ENCODE measurements at places on chromosomes 6 and 20.

- DNase-seq, result no peak
These were observed 132.7 kb upstream of the LRFN2 start for GRCh38 chr6:40719671-40720374.

DNA sequence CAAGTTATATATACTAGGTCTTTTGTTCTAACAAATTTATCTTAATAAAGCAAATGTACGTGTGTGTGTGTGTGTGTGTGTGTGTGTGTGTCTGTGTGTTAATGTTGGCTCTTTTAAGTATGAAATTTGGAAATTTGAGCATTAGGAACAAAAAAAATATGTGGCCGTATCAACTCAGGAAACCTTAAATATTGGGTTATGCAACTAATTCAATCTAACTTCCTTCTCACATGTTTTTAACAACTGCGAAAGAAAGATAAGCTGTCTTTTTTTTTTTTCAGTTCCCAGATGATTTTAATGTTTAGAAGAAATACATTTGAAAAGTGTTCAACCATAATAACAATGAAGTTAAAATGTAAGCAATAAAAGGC lies 616.4 kb upstream of the ARID1B start:
- DNase-seq, result no peak

- DNase-seq, result no peak
These were observed 45.9 kb upstream of the NOP56 start for GRCh38 chr20:2606507-2607006.

DNA sequence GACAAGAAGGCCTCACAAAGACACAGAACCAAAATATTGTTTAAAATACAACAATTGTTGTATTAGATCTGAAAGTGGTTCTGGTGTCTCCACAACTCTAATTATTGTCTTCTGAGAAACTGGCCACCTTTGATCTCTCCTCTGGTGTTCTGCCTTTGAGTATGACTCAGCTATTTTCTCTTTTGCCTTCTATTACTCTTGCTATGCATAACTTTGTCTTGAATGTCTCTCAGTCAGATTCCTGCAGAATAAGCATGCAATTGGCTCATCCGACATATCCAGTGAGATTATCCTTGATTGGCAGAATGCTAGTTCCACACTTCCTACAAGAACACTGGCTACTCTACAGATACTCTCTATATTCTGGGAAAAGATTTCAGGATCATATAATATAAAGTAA lies 14.3 kb upstream of the EPM2A start:
- DNase-seq, result no peak

GRCh38 chr20:64155258-64156135 lies 8.8 kb upstream of the MYT1 start:
- no peak for DNase-seq

DNA sequence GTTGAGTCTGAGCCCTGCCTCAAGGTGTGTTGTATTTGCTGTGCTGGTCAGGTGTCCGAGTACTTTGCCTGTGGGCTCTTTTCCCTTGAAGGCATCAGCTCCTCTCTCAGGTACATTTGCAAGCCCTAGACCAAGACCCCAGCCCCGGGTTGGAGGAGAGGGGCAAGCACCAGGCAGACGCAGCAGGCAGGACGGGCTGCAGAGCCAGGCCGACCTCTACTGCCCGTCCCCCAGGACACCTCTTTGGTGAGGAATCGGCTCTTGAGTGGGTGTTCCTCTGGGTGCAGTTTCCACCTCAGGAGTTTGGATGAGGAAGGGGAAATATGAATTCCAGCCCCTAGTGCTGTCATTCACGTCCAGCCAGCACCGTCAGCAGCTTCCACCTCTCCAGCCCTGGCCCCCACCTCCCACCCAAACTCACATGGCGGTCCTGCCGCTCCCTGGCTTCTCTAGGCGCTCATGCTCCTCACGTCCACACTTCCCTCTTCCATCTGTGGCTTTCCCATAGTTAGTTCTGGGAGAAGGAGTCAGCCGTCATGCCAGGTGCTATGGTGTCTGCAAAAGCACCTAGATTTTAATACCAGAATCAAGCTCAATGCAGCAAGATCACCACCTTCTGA lies 183.9 kb downstream of the DLL1 start:
- no peak for DNase-seq

- no peak for DNase-seq
These were observed 155.5 kb downstream of the PRL start for GRCh38 chr6:22141241-22141745.

DNA sequence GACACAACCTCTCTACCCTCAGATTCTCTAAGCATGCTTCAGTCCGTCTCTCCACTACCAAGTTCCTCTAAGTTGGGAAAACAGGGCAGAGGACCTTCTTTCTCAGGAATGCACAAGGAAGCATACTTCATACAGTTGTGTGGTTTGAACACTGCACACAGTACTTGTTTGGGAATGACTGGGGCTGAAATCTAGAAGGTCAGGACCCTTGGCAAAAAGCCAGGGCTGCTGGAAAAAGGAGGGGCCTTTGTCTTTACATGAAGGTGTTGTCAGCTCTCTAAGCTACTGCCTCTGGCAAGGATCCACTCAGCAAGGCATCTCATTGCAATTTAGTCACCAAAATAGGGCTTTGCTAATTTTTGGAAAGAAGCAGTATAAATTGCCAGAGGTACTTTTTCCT lies 20.7 kb upstream of the HEY2 start:
- no peak for DNase-seq

GRCh38 chr20:19212469-19212815 lies at the start of gene SLC24A3:
Gene SLC24A3 (plus strand): TSS chr20:19212642.
- DNase-seq, result no peak

DNA sequence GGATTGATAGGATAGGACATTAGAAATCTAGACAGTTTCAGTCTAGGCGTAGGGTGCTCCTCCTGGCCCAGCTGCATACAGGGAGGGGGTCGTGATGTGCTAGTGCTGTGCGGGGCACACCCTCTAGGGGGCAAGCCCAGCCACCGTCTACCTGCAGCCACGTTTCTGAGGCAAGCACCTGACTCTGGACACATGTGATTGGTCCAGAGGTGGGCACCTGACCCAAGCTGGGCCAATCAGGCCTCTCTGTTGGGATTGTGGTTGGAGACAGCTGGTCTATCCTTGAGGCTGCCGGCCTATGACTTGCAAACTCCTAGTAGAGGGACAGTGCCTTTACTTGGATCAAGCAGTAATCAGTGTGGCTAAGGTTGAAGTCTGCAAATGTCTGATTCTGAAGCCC lies 317.1 kb downstream of the BMP7 start:
- no peak for DNase-seq

DNA sequence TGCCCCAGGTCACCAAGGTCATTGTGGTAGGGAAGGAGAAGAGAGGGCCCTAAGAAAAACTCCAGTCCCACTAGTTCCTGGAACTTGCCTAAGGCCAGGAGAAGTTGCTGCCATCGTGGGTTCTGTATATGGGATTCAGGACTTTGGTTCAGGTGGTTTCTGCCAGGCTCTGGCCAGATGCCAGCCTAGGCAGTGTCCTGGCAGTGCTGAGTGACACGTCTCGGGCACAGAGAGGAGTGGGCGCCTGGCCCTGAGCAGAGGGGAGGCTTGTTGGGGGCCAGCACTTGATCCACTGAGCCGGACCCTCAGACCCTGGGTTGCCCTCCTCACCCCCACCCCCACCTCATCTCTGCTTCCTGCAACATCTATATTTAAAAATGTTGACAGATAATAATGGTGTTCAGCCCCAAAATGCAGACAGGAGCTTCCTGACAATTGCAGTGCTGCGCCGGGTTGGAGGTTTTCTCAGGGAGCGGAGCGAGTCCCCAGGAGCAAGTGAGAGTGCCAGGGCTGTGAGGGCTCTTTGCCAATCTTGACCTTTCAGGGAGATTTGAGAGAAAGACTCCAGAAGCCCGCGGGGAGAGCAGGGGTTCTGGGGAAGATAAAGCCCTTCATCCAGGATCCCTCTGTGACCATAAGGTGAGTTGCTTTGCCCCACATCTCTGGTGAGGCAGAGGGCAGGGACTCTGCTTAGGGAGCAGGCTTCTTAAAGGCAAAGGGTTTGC lies 71.9 kb downstream of the PHACTR3 start:
- no peak for DNase-seq

DNA sequence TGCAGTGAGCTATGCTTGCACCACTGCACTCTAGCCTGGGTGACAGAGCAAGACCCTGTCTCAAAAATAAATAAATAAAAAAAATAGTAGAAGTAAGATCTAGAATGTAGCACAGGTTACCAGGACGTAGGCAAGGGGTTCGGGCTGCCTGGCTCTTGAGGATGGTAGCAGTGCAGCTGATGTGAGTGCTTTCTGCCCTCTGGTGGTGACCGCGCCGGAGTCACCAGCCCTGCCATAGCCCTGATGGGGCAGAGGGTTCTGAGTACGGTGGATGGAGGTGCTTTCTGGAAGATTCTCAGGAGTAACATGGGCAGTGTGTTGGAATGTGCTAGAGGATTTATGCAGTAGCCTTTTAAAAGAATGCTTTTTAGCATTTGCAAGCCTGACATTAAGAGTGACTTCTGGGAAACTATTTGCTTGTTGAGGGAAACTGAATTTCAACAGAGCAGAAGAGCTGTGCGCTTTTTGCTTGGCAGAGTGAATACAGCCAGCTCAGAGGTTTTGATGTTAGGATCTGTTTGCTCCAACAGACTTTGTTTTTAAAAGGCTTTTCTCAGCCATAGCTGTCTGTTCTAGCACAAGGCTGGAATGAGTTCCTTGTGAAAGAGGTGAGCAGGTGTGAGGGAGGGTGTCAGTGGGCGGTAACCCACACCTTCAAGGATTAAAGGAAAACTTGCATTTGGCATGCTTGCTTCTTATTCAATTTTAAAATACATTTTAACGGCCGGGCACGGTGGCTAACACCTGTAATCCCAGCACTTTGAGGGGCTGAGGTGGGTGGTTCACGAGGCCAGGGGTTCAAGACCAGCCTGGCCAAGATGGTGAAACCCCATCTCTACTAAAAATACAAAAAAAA lies 65.9 kb downstream of the PTPN1 start:
- DNase-seq, result peak; percentile 30

GRCh38 chr6:27280540-27281000 lies 31.5 kb downstream of the POM121L2 start:
- no peak for DNase-seq

DNA sequence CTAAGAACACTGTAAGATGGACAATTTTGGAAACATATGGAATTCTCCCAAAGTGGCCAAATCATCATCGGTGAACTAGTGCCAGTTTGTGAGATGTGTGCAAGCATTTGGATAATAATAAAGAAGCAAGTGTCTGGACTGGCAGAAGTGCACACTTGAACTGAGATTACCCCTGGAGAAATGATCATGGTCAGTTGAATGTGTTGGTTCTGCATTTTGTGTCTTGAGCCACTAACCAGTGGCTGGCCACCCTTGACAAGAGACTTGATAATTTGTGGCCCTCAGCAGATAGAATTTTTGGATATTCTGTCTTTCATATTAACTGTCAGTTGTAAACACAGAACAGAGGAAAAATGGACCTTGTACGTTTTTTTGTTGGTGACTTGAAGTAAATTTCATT lies 37.4 kb downstream of the CITED2 start:
- DNase-seq, result no peak

DNA sequence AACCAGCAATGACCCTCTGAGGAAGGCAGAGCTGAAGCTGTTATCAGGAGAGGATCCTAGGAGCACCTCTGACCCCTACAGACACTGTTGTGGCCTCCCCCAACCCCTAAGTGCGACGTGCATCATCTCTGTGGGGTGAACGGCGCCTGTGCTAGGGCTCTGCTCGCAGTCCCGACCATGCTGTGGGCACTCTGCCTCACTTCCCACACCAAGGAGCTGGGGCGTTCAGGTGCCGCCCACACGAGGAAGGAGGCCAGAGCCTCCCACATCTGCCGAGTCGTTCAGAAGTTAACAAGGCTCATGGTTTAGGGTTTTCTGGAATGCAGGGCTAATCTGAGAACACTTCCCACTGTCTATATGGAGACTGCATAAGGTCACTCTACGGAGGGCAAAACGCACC lies 62.1 kb downstream of the GINS1 start:
- DNase-seq, result no peak

GRCh38 chr6:157184202-157185015 lies 138.9 kb downstream of the TMEM242 start:
- DNase-seq, result peak; percentile 19
